ENCODE measurements at places on chromosomes 6 and 20. TPM values are rescaled to one million over a fixed set of nuclear protein-coding genes. Genes with fewer than 3 reads are reported as not detected.

Gene TNNC2
- total RNA-seq: 36.0 TPM

DNA sequence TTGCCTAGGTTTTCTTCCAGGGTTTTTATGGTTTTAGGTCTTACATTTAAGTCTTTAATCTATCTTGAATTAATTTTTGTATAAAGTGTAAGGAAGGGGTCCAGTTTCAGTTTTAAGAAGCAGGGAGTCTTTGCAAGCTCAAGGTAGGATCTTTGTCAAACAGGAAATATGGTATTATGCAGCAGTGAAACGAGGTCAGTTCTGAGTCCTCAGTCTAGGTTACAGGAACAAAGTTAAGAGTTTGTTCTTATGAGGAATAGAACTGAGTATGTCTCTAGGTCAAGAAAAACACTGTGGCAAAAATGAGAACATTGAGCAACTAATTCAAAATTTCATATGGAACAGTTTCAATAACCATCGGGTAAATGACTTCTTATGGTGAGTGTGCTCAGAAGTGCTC, 63.6 kb downstream of the GCLC start:
- H3K27me3 ChIP-seq: peaks cover 7% of the 10 kb centered on the region
- no peak overlapping the region for H3K27ac ChIP-seq
- no peak overlapping the region for H3K4me3 ChIP-seq
- no peaks in the 10 kb centered on the region for H3K36me3 ChIP-seq

Gene C20orf202
- 0.83 TPM for total RNA-seq

DNA sequence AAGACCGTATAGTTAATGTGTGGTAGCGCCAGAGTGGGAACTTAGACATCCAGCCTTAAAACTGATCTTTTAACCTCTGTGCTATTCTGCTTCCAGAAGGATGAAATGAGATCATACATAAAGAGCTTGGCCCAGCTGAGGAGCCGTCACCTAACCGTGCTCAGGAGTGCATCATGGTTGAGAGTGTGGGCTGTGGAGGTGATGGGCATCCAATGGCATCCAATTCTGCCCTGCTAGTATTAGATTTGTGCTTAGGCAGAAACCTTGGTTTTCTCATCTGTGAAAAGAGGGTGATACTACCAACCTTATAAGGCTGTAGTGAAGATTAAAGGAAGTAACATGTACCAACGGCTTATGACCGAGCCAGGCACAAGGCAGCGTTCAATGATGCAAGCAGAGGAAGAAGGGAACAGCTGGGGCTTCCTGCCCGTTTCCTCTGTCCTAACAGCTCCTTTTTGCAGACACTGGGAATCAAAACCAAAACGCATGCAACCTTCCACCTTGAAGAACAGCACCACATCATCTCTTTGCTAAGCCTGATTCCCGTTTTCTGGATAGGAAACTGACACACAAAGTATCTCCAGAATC, 1.3 kb downstream of the SLC22A16 start:
- peaks cover 22% of the 10 kb centered on the region for H3K27me3 ChIP-seq
- no peak overlapping the region for H3K27ac ChIP-seq
- peak; percentile 35 for DNase-seq
- H3K4me1 ChIP-seq: no peaks in the 10 kb centered on the region
- no peak overlapping the region for H3K4me3 ChIP-seq

Gene DDAH2
- 138 TPM for total RNA-seq

DNA sequence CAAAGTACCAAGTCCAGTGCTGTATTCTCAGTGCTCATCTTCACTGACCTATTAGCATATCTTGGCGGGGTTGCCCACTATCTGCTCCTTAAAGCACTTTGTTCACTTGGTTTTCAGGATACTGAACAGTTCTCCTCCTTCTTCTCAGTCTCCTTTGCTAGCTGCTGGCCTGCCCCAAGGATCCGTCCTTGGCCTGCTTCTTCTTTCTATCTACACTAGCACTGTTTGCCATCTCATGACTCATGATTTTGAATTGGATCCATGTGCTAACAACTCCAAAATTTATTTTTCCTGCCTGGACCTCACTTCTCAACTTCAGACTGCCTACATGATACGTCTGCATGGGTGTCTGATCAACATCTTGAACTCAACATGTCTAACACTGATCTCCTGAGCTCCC, 15.5 kb downstream of the TPD52L1 start:
- DNase-seq: no peak
- no peaks in the 10 kb centered on the region for H3K27me3 ChIP-seq
- H3K36me3 ChIP-seq: no peaks in the 10 kb centered on the region

Gene C2
- 1.9 TPM for total RNA-seq

All from cardiac muscle cell (in vitro differentiated cells and primary cell).